NCI-H446 treated with DMSO at 0.1 percent for 48 hours (cell line): ENCODE measurements at places on chromosomes 6 and 20.

GRCh38 chr6:93792746-93793145, 373.4 kb upstream of the EPHA7 start:
- no peak for DNase-seq

DNA sequence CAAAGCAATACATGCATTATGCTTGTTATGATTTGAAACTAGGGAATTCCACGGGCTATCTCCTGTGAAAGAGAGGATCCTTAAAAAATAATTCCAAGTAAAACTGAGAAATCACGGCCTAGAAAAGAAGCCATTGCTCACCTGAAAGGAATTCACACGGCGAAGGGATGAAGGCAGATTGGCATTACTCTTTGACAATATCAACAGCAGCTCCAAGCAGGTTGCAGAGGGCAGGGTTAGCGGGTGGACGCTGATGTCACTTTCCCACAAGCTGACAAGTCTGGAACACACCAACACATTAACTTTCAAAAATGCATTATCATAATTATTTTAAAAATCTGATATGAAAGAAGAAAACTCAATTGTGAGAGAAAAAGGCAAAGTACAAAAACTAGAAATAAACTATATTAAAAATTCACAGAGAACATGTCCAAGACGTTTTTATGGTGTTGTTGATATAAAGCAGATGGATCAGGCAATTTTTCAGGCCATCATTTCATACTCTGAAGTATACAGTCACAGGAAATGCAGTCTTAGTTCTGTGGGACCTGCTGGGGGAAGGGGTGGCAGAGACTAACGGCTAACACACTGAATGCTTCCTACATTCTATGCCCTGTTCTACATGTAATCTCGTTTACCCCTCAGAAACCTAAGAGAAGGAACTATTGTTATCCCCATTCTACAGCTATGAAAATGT, 108.3 kb downstream of the UBE3D start:
- no peak for DNase-seq

DNA sequence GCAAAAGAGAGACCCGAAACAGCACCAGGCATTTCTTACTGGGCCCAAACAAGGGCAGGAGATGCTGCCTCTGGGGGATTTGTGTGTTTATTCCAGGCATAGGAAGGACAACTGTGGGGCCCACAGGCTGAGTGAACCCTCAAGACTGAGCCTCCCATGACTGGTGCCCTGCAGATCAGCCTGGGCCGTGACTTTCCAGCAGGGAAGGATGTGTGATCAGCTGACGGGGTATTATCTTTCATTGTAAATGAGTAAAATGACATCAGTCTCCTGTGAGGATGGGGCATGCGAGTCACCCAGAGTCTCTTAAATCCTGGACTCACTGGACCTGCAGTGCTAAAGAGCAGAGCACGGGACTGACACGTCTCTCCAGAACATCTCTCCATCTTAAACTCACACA, 3.9 kb upstream of the TEAD3 start:
- DNase-seq: no peak

DNA sequence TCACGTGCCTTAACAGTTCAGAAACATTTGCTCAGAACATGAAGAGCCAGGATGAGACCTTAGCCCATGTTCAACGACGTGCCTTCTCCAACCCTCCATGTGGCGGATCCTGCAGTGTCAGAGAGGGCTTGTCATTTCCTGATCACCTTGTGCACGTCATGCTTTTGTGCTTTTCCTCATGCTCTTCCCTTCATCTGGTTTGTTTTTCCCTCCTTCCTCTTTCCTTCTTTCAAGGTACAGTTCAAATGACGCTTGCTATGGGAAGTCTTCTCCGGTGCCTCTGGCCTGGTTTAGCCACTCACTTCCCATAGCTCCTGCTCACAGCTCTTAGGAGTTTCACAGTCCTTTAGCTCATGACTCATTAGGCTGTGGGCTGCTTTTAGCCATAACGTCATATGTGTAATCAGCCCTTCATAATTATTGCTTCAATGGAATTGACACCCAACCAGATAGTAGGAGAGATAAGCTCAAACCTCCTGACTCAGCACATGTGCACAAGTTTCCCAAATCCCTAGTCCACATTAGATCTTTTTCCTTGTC, 102.7 kb upstream of the CNKSR3 start:
- DNase-seq: no peak

DNA sequence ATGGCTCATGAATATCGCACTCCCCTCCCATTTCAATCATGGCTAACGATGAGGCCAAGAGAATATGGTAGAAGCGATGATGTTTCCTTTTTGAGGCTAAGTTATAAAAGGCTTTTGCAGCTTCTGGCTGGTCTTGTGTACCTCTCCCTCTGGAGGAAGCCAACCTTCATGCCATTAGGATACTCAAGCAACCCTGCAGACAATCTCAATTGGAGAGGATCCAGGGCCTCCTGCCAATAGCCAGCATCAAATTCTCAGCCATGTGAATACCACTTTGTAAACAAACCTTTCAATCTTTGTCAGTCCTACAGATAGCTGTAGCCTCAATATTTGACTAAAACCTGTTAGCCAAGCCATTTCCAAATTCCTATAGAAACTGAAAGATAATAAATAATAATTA, 738.4 kb downstream of the KIF16B start:
- DNase-seq: peak; percentile 94

DNA sequence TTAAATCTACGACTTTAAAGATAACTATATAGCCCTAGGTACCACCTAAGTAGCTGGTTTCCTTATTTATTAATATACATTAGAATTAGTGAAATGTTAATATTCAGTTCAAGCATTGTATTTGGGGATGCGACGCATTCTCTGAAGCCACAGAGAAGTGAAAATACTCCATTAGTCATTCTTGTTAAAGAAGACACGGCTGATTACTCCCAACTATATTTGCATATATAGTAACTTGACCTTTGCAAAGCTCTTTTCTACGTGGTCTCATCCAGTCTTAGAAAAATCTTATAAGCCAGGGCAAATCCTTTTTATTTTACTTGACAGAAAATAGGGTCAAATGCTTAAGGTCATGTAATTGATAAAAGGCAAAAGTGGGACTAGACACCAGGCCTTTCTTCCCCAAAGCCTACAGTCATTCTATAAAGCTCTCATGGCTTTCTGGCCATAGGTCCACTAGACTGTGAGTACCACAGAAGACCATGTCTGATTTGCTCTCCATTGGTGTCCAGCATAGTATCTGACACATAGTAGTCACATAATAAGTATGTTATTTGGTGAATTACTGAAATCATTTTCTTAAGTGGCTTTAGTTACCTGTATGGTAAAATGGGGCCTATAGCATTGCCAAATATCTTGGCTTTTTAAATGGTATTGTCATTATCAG, 11.3 kb downstream of the ZHX3 start:
- no peak for DNase-seq

GRCh38 chr20:17636523-17637412, 45.3 kb downstream of the RRBP1 start:
- DNase-seq: no peak

DNA sequence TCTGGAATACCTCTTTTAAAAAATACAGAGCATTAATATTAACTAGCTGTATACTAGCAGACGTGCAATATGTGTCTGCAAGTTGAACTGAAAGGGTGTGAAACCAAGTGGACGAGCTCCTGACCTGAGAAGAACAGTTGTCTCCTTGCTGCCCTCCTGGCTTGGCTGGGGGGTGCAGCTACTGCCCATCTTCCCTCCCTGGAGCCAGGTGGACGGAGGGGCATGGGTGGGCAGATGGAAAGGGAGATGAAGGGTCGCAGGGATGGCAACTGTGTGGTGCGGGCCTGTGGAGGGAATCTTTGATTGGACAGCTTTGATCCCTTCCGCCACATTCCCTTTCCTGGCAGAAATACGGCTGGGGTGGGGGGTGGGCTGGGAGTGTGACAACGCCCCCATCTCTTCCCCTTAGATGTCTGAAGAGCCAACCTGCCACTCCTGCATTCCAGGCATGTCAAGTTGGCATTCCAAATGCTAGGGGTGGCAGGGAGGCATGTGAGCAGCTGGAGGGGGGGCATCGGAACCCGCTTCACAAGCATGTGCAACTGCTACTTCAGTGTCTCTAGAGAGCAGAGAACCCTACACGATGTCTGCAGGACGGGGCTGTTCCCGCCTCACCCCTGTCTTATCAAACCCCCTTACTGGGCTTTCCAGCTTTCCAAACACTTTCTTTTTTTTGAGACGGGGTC, 37.3 kb downstream of the SRSF3 start:
- DNase-seq: no peak

DNA sequence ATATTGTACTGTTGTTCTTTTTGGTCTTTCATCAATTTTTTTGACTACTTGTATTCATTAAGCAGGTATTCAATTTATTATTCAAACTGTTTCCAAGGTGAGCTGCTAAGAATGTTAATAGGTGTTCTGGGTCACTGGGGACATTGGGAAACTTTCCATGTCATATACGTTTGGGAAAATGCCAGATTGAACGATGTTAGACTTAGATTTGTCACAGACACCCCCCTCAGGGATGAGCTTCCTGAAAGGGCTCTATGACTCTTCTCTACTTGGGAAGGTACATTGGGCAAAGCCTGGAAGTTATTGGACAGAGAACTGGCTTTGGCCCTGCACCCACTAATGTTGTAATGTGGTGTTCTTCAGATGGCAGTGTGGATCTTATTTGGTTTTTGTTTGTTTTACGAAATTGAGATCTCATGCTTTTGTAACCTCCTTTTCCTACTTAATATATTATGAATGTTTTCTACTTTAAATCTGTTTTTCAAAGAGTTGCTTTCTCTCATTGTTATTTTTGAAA, 42.1 kb downstream of the PLCB4 start:
- no peak for DNase-seq
